ENCODE measurements at places on chromosomes 1 and 21. TPM values are rescaled to one million over a fixed set of nuclear protein-coding genes. Genes with fewer than 3 reads are reported as not detected.

Gene KCNJ6
- 0.36 TPM for total RNA-seq

GRCh38 chr1:70405780-70406416, 5.2 kb upstream of the CTH start:
- DNase-seq: no peak

GRCh38 chr1:63611231-63611630, 18.0 kb downstream of the PGM1 start:
- no peak for DNase-seq

DNA sequence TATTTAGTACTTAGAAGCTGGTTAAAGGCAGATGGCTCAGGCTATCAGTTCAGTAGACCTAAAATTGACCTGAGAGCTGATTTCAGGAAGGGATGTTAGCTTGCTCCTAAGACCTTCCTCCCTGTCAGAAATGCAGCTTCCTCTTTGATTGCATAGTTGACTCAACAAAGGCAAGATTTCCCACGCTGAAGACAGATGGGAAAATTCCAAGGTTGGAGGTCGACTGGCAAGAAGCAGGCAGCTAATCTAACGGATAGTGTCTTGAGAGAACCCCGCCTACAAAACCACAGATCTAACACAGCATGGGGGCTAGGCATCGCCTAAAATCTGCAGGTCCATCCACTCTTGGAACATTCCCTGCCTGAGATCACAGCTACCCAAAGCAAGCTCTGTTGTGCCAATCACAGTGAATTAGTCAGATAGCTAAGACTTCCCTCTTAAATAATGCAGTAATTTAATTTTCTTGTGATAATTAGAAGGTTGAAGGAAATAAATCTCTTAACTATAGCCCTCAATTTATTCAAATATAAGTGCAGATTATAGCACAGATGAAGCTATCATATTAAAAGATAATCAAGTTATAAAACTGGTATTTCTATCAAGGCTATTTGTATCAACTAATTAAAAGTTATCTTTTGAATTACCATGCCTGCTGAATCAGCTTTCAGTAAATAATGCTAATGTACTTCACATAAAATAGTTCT, 357.8 kb upstream of the SGIP1 start:
- DNase-seq: no peak

DNA sequence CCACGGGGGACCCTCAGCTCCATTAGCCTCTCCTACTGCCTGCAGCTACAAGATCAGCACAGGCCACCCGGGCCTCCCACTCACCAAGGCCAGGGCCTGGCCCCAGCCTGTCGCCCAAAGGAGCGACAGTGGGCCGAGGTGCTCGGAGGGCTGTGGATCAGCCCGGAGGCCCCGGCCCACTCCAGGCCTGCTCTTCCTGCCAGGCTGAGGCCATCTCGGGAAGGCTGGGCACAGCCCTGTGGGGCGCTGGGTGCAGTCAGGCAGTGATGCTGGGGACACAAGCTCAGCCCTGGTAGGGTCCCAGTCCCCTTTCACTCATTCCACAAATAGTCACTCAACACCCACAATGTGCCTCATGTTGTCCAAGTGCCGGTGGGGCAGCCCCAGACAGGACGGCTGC, 58.8 kb downstream of the CASZ1 start:
- no peak for DNase-seq
